Ascending aorta (tissue), 2 donors: ENCODE measurements at places on chromosomes 4 and X. TPM values are rescaled to one million over a fixed set of nuclear protein-coding genes. Genes with fewer than 3 reads are reported as not detected.

DNA sequence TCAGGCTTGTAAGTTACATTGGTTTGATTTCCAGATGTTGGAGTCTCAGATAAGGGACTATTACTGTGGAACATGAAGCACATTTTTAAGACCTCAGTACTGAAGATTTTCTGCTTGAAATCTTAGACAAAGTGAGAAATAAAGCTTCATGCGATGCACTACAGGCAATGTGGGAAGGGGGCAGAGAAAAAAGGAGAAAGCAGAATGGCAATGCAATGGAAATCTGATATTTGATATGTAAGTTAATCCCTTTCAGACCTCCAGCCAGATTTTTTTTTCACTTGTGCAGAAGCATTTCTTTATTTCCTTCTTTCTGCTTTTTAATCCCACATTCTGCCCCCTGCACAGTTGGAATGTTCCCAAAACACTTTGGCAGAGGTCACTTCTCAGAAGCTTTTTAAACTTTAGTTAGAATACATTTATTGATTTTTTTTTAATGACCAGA is 174.3 kb downstream of the ADGRL3 start:
- no peaks in the 10 kb centered on the region for H3K27me3 ChIP-seq
- no peaks in the 10 kb centered on the region for H3K36me3 ChIP-seq
- H3K4me3 ChIP-seq, result no peak overlapping the region

The CXCL1 gene
- total RNA-seq, result 18.0 TPM

DNA sequence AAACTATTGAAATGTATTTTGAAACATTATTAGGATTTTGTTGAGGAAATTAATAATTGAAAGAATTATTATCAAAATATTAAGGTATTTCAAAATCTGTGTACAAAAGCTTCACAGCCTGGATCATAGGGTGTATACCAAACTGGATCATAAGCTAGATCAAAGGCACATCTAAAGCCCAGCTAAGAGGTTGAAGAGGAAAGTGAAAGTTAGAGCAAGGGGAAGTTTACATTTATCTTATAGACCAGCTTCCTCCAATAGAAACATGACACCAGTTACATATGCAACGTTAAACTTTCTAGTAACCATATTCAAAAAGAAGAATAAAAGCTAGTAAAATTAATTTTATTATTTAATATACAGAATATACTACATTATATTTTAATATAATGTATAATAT is 227.2 kb upstream of the BMP3 start:
- no peaks in the 10 kb centered on the region for H3K27me3 ChIP-seq
- H3K27ac ChIP-seq, result no peak overlapping the region
- no peaks in the 10 kb centered on the region for H3K4me1 ChIP-seq
- H3K36me3 ChIP-seq, result no peaks in the 10 kb centered on the region

The CDKL2 gene
- total RNA-seq, result not detected

- no peaks in the 10 kb centered on the region for H3K27me3 ChIP-seq
- H3K4me1 ChIP-seq, result no peaks in the 10 kb centered on the region
- no peak overlapping the region for H3K27ac ChIP-seq
- no peak for DNase-seq
- no peak overlapping the region for H3K4me3 ChIP-seq
- no peaks in the 10 kb centered on the region for H3K36me3 ChIP-seq
These were observed 455.2 kb downstream of the PCDH7 start for GRCh38 chr4:31175242-31175910.

DNA sequence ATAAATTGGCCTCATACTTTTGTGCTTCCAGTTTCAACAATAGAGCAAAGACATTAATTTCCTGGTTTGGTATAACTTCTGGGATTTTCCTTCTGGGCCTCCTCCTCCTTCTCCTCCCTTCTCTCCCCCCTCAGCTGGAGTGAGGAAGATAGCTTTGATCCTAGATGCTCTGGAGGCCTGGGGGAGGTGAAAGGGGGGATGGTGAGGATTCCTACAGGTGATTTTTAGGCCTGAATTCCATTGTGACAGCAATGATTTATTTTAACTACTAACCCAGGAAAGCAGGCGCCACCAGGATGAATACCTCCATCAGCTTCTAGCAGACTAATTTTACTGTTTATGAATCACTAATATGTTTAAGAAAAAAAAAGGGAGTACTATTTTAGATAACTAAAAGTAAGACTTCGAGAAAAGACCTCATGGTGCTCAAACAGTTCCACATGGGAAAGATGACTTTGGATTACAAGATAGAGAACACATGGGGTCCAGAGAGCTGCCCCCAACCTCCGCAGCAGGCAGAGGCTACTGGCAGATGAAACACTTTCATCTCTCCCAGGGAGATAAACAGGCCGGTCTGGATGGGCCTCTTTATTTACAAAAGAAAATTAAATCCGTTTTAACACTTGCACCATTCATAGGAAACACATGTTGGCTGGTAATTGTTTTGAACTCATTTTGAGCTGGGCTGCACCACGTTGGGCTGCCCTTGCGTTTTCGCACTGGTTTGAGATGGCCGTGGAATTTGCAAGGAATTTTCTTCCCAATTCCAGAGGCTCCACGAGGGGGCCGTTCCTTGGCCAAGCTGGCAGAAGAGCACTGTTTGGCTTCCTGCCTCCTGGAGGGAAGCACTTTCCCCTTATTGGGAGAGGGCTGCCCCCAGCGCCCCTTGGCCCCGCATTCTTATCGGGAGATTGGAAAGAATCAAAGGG is 125.1 kb upstream of the STX18 start:
- H3K27me3 ChIP-seq, result no peaks in the 10 kb centered on the region
- no peak for DNase-seq
- no peak overlapping the region for H3K27ac ChIP-seq
- H3K36me3 ChIP-seq, result no peaks in the 10 kb centered on the region

The PAGE2 gene
- not detected for total RNA-seq

GRCh38 chrX:22664826-22665225 is 334.9 kb upstream of the DDX53 start:
- no peak for DNase-seq
- no peaks in the 10 kb centered on the region for H3K36me3 ChIP-seq
- H3K4me1 ChIP-seq, result no peaks in the 10 kb centered on the region
- no peak overlapping the region for H3K4me3 ChIP-seq
- no peaks in the 10 kb centered on the region for H3K27me3 ChIP-seq
- H3K27ac ChIP-seq, result no peak overlapping the region

DNA sequence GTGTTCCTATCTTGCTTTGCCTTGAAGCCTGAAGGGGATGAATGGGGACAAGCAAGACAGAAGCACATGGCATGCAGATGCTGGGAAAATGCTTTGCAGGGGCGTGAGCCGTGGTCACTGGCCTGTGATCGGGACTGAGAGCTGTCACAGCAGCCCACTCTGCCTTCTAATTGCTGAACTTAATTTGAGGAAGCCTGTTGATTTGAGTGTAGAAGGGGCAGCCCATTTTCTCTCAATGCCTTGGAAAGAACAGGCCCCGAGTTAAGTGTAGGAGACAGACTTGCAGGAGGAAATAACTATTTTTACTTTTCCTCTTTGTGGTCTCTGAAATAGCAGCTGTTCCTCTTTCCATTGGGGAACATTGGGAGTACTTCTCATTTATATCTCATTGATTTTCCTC is 26.1 kb upstream of the TBC1D1 start:
- H3K4me1 ChIP-seq, result no peaks in the 10 kb centered on the region
- H3K27me3 ChIP-seq, result no peaks in the 10 kb centered on the region
- no peak overlapping the region for H3K27ac ChIP-seq
- H3K36me3 ChIP-seq, result peaks cover 10% of the 10 kb centered on the region
- no peak for DNase-seq

DNA sequence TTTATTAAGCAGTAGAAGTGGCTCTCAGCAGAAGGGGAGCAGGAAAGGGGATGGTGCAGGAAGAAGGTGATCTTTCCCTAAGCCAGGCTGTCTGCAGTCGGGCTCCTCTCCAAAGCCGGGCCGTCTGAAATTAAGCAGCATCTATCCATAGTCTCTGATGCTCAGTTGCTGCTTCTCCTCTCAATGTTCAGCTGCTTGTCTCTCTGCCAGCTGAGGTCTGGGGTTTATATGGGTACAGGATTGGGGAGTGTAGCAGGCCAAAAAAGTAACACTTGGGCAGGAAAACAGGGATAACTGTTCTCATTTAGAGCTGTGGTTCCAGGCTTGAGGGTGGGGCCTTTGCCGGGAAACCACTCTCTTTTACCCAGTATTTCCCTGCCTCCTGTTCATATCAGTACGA is 39.2 kb upstream of the CCKAR start:
- H3K4me1 ChIP-seq, result no peaks in the 10 kb centered on the region
- H3K36me3 ChIP-seq, result no peaks in the 10 kb centered on the region
- no peak for DNase-seq
- no peak overlapping the region for H3K4me3 ChIP-seq
- H3K27ac ChIP-seq, result no peak overlapping the region

DNA sequence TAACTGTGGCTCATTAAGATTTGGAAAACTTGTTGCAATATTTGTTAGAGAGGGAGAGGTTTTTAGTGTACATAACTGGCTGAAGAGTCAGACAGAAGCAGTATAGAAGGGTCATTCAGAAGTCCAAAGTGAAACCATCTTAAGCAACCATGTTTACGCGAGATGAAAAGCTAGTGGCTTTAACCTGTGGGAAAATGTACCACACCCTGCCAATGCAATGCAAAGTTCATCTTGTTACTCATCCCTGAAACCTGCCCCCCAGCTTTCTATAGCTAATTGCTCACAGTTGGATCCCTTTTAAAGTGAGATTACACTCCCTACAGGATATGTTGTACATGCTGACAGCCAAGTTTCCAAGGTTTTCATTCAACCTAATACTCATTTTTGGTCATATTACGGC is 96.7 kb upstream of the RAPGEF2 start:
- no peaks in the 10 kb centered on the region for H3K36me3 ChIP-seq
- no peak overlapping the region for H3K27ac ChIP-seq
- no peaks in the 10 kb centered on the region for H3K27me3 ChIP-seq
- H3K4me3 ChIP-seq, result no peak overlapping the region
- no peak for DNase-seq

The AFM gene
- not detected for total RNA-seq

The DGKK gene
- not detected for total RNA-seq

- DNase-seq, result no peak
- no peaks in the 10 kb centered on the region for H3K36me3 ChIP-seq
- H3K4me1 ChIP-seq, result peaks cover 8% of the 10 kb centered on the region
- H3K27me3 ChIP-seq, result no peaks in the 10 kb centered on the region
- peak overlapping the region; percentile 69 for H3K4me3 ChIP-seq
- peak overlapping the region; percentile 89 for H3K27ac ChIP-seq
These were observed 1.8 kb downstream of the ABCD1 start for GRCh38 chrX:153726286-153727122.

The XPNPEP2 gene
- 7.7 TPM for total RNA-seq

The PCDH19 gene
- 11.0 TPM for total RNA-seq

- H3K36me3 ChIP-seq, result no peaks in the 10 kb centered on the region
- no peaks in the 10 kb centered on the region for H3K27me3 ChIP-seq
- H3K4me3 ChIP-seq, result peak overlapping the region; percentile 89
- peak overlapping the region; percentile 95 for H3K27ac ChIP-seq
These were observed 1.6 kb downstream of the PPP3CA start for GRCh38 chr4:101345596-101346350.

The ODAPH gene
- not detected for total RNA-seq

- H3K27ac ChIP-seq, result no peak overlapping the region
- H3K27me3 ChIP-seq, result no peaks in the 10 kb centered on the region
- peaks cover 90% of the 10 kb centered on the region for H3K36me3 ChIP-seq
- no peak overlapping the region for H3K4me3 ChIP-seq
- H3K4me1 ChIP-seq, result no peaks in the 10 kb centered on the region
These were observed 27.6 kb downstream of the ANXA5 start for GRCh38 chr4:121669163-121669550.

GRCh38 chrX:54980334-54980733 is 13.7 kb downstream of the PFKFB1 start:
- H3K4me1 ChIP-seq, result no peaks in the 10 kb centered on the region
- no peak overlapping the region for H3K27ac ChIP-seq
- no peak for DNase-seq
- H3K36me3 ChIP-seq, result no peaks in the 10 kb centered on the region
- no peaks in the 10 kb centered on the region for H3K27me3 ChIP-seq

The ABLIM2 gene
- 30.8 TPM for total RNA-seq

The NUDT10 gene
- total RNA-seq, result not detected

GRCh38 chr4:119667802-119668201 is 39.2 kb upstream of the PDE5A start:
- H3K4me1 ChIP-seq, result no peaks in the 10 kb centered on the region
- no peaks in the 10 kb centered on the region for H3K36me3 ChIP-seq
- no peaks in the 10 kb centered on the region for H3K27me3 ChIP-seq
- DNase-seq, result no peak

DNA sequence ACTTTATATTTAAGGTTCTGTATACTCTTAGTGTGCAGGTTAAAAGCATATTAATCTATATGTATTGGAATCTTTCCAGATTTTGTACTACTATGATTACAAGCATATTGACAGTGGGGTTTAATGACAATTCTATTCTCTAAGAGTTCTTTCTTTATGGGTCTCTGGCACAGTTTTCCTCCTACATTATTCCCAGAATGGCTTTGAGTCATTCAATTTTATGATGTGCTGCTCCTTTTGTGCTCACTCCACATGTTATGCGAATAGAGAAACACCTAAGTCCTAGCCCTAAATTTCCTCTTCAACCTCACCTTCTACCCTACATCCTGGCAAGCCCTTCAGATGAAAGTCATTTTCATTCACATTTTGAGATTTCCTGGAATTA is 209.9 kb upstream of the DIAPH2 start:
- no peak for DNase-seq
- no peak overlapping the region for H3K4me3 ChIP-seq
- no peaks in the 10 kb centered on the region for H3K36me3 ChIP-seq
- no peaks in the 10 kb centered on the region for H3K27me3 ChIP-seq

DNA sequence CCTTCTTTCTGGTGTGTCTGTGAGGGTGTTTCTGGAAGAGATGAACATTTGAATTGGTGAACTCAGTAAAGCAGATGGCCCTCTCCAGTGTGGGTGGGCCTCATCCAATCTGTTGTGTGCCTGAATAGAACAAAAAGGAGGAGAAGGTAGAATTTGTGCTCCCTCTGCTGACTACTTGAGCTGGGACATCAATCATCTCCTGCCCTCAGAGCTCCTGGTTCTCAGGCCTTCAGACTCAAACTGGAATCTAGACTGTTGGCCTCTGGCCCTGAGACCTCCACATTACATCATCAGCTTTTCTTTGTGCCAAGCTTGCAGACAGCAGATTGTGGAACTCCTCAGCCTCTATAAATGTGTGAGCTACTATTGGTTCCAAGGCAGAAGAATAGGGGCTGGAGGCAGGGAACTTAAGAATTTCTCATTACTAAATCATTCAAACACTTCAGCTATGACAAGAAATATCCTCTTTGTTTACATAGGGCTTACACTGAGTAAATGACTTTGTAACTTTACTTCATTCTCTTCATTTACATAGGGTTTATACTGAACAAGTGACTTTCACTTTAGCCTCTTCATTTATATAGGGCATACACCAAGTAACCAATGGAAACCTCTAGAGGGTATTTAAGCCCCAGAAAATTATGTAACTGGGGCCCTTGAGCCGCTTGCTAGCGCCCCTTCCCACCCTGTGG is 86.9 kb upstream of the NWD2 start:
- H3K4me3 ChIP-seq, result no peak overlapping the region
- no peak overlapping the region for H3K27ac ChIP-seq
- no peaks in the 10 kb centered on the region for H3K36me3 ChIP-seq
- no peaks in the 10 kb centered on the region for H3K4me1 ChIP-seq
- no peak for DNase-seq
- H3K27me3 ChIP-seq, result no peaks in the 10 kb centered on the region

DNA sequence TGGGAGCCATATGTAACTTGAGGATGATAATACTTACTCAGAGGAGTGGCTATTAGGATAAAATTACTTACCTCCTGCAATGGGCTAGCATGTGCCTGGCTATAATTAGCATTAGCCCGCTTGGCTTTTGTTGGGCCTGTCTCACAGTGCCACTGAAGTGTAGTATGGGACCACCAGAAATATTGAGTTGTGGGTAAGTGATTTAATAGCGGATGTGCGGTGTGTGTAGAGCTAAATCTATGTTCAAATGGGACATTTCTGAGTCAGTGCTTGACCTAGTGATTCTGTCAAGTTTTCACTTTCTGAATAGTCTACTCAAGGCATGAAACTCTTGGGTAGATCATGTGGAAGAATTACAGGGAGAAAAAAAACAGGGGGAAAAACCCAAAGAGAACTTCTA is 3.5 kb upstream of the CLNK start:
- DNase-seq, result no peak
- no peak overlapping the region for H3K4me3 ChIP-seq
